ENCODE measurements at places on chromosomes 1 and 21.

DNA sequence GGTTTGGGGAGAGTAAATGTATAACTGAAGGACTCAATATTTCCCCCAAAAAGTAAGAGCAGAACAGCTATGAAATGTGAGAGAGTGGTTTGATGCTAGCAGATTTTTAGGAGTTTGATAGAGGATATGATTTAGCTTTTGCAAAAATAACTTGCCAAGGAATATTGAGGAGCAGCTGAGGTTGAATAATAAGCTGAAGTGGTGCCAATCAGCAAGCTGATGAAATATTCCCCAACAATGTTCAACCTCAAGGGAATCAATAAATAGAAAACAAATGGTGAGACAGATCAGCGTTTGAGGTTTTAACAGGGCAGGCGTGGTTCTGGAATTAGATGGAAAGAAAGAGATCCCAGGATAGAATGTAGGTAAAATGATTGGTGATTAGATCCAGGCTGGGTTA lies 413.4 kb upstream of the ADAMTS5 start:
- no peak for DNase-seq

DNA sequence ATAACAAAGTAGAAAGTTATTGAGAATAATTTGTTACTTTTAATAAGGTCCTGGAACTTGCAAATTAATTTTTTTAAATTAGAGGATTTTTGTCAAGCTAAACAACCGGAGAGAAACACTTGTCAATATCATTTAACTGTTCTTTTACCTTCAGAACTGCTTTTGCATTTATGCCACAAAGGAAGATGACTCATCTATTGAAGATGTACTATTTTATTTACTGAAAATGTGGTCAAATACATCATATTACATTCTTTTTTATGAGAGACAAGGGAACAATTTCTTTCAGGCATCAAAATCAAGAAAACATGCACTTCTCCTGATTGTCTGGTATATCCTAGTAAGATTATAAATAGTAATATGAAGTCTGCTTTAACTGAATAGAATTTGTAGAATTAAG lies 558.2 kb upstream of the PRMT6 start:
- DNase-seq: no peak

DNA sequence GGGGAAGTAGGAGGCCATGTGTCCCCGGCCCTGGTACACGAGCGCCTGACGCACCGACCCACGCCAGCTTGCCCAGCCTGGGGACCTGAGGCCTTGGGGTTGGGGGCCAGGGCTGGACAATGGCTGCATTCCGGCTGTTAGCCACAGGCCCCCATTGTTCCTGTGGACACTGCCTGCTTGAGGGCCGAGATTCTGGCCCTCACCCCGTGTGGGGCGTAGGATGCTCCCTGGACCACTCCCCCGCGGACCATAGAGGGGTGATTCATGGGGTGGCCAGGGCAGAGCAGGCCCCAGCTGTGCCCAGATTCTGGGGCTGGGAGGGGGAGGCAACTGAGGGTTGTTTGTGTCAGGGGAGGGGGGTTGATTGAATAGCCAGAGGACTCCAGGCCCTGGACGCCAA lies 11.7 kb downstream of the POU3F1 start:
- DNase-seq: no peak

DNA sequence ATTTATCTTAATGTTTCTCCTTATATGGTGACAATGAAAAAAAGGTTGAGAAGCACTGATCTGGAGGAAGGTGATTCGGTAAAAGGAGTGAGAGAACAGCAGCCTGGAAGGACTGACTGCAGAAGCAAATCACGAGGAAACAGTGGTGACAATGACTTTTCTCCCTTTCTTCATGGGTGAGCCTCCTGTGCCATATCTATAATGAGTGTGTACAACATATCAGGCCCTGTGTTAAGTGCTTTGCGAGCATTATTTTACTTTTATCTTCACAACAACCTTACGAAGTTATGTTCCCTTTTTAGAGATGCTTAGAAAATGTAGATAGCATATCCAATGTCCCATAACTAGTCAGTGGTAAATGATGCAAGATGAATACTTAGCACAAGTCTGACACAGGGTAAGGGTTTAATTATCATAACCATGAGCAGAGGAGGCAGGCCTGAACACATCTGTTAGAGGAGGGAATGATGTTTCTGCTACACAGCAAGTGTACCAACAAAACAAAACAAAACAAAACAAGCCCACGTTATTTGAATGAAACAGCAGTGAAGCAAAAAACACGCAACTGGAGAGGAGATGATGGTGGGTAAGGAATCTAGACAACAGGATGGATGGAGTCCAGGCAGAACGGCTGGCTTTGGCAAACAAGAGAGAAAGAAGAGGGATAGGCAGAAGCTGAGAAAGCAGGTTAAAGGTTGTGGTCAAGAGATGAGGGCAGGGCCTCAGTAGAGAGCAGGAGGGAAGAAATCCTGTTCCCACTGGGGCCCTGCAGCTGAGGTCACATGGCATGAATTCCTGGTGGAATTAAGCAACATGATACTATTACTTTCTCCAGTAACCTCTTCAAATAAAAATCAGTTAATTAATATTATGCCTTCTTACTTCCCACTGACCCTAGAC lies 29.6 kb downstream of the GNG12 start:
- DNase-seq: no peak

GRCh38 chr1:70465911-70466310 lies 54.8 kb downstream of the CTH start:
- DNase-seq: no peak

DNA sequence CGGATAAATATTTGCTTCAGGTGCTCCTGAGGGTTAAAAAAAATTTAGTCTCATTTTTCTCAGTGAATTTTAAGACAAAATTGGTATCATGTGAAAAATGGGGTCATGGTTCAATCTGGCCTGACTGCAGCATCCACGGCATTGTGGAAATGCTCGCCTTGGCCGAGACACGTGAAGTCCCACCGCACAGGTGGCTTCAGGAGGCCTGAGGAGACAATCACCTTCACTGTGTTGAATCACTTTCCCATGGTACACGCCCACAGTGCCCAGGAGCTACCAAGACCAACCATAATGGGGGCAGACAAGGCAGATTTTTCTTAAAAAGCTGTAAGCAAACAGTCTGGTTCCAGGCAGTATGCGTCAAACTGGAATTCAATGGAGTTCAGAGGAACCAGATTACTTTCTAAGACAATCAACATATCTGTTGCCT lies 11.0 kb upstream of the CPLANE2 start:
- DNase-seq: no peak

GRCh38 chr1:66305927-66306326 lies 228.0 kb upstream of the SGIP1 start:
- no peak for DNase-seq

DNA sequence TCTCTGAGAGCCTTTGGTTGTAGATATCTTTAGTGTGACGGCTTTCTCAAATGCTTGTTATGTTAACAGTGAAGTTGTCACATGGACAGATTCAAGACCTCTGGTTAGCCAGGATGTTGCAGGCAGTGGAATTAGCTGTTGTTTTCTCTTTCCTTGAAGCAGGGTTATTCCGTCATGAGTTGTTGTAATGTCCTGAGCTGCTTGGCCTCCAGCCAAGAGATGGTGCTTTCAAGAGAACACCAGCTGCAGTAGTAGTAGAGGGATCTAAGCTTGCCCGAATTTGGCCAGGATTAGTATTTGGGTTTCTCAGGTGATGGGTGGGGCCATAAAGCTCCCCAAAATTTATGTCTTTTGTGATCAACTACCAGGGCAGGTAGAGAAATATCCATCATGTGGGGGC lies 13.4 kb downstream of the KCNE1 start:
- no peak for DNase-seq

DNA sequence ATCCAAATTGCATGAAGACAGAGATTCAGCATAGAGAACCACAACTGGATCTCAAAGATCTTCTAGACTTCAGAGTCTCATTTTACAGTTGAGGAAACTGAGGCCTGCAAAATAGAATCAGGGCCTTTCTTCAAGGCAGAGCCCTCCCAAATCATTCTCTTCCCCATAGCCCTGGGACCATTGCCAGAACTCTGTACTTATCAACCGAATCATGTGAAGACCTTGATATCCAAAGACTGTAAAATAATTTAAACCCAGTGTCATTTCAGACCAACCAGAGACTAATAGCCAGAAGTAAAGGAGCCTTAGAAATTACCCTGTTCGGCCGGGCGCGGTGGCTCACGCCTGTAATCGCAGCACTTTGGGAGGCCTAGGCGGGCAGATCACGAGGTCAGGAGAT lies 90.1 kb downstream of the DTL start:
- DNase-seq: no peak

All from GM12892 (cell line).